Renal cortex interstitium (tissue), 15 donors: ENCODE measurements at places on chromosomes 5 and 9. TPM values are rescaled to one million over a fixed set of nuclear protein-coding genes. Genes with fewer than 3 reads are reported as not detected.

The PPP3R2 gene
- polyA plus RNA-seq, result 0.06 TPM

- DNase-seq, result peak; percentile 67
These were observed 21.2 kb upstream of the IL17B start for GRCh38 chr5:149400304-149400703.

The IRGM gene
- 1.0 TPM for polyA plus RNA-seq

The PCDHB3 gene
- polyA plus RNA-seq, result 3.3 TPM

DNA sequence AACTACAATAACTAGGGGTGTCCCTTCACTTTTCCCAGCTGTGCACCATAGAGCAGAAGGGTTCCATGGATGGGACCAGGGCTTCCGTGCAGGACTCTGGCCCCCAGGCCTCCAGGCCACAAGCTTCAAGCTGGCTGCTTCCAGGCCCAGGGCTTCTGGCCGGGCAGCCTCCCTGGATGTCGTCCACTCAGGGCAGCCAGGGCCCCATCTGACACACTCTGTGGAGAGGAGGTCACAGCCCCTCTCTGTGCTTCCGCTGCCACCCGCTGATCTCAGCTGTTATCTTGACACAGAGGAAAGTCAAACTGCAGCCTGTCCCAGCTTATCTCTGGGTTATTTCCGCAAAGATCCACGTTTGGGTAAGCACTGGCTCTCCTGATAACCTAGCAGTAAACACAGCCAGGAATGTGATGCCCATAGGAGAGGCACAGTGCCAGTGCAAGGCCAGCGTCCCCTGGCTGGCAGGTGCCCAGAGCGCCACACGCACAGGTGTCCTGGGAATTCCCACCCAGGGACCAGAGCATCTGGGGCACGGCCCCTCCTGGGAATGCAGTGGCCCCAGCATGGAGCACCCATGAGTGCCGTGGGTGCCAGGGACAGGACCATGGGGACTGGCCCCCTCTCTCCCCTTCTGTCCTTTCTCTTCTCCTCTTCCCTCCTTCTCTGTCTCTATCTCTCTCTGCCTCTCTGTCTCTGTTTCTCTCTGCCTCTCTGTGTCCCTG lies 15.6 kb upstream of the SLC6A19 start:
- DNase-seq, result no peak

- DNase-seq, result no peak
These were observed 8.9 kb downstream of the IPO11 start for GRCh38 chr5:62421414-62421813.

DNA sequence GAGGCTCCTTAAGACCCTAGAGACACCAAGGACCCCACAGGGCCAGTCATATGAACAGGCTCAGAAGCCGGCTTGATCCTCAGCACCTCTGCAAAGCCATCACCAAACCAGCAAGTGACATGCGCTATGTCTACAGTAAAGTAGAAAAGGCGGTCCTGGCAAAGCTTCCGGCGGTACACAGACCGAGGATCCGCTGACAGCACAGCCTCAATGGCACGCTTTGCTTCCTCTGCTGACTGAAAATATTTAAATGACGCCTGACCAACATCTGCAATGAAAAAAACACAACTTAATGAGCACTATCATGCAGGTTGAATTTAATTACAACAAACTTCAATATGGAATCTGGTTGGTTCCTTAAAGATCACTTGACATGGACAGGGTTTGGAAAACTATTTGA lies 17.6 kb downstream of the TRMO start:
- DNase-seq, result no peak

DNA sequence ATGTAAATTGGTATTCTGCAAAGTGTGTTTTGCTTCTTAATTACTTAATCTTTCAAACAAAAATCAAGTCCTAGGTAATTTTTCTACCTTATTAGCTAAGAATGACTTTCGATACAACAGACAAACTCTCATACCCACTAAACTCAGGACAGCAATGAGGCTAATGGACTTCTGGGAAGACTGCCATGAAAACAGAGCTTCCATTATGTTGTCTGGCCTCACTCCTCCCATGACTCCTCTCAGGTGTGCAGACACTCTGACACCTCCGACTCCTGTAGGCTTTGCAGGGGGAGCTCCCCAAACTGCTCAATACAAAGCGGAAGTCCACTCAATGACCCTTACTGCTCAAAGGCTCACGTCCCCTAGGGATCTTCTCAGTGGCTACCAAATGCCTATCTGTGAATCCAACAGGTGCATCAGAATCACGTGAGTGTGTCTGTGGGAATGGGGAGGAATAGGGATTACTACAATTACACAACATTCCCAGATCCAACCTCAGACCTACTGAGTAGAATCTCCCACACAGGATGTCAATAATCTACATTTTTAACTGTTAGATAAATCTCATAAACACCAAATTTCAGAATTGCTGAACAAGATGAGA lies 289.9 kb downstream of the RAB3C start:
- DNase-seq, result no peak

- DNase-seq, result no peak
These were observed 161.4 kb downstream of the GIN1 start for GRCh38 chr5:102958481-102959011.

GRCh38 chr5:137001026-137001569 lies 498.0 kb downstream of the SPOCK1 start:
- DNase-seq, result no peak

The LCN10 gene
- 2.5 TPM for polyA plus RNA-seq

The MAST4 gene
- 15.2 TPM for polyA plus RNA-seq

The MZB1 gene
- polyA plus RNA-seq, result 0.83 TPM

The COL15A1 gene
- 30.3 TPM for polyA plus RNA-seq

- no peak for DNase-seq
These were observed 116.1 kb downstream of the ALDH1A1 start for GRCh38 chr9:72836790-72837189.

DNA sequence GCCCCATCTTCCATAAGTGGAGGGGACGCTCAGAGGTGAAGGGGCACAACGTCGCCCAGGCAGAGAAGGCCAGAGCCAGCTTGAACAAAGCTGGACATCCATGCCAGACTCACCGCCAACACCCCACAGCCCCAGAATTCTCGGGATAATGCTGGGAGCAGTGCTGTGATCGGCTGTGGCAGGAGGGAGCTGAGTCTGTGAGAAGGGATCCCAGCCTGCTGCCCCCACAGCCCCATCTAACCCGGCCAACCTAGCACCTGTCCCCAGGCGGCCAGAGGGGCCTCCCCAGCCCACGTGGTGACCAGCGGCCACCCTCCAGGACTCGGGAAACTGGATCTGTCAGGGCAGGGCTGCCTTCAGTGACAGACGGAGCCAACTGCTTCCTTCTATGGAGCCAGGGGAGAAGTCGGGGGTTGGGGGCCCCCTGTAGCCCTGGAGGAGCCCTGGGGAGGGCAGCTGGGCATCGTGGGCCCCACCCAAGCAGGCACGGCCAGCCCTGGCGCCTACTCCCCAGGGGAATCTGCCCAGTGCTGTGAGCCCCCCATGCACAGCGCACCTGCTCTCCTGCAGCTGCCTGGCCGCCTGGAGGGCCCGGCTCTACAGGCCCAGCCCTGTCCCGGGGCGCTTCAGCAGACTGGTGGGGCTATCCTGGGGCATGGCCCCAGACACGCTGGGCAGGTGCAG lies 6.0 kb downstream of the BRD3 start:
- no peak for DNase-seq

GRCh38 chr5:52915176-52915875 lies 73.8 kb upstream of the ITGA2 start:
- peak; percentile 59 for DNase-seq

DNA sequence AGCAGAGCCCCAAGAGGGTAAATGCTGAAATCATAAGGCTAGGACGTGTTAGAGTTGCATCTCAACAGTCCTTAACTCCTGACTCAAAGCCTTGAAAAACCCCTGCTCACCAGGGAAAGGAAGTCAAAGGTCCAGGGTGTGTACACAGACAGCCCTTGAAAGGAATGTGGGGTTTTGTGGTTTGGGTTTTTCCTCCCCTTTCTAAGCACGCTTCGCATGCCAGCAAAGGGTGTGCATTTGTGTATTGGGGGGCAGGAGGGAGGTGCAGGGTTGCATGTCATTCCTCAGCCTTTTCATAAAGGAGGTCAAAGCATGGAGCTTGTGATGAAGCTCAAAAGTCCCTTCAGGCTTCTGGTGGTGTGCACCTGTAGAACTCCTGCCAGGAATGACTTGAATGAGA lies 17.3 kb upstream of the XPA start:
- DNase-seq, result no peak

The MOB3B gene
- 25.6 TPM for polyA plus RNA-seq

DNA sequence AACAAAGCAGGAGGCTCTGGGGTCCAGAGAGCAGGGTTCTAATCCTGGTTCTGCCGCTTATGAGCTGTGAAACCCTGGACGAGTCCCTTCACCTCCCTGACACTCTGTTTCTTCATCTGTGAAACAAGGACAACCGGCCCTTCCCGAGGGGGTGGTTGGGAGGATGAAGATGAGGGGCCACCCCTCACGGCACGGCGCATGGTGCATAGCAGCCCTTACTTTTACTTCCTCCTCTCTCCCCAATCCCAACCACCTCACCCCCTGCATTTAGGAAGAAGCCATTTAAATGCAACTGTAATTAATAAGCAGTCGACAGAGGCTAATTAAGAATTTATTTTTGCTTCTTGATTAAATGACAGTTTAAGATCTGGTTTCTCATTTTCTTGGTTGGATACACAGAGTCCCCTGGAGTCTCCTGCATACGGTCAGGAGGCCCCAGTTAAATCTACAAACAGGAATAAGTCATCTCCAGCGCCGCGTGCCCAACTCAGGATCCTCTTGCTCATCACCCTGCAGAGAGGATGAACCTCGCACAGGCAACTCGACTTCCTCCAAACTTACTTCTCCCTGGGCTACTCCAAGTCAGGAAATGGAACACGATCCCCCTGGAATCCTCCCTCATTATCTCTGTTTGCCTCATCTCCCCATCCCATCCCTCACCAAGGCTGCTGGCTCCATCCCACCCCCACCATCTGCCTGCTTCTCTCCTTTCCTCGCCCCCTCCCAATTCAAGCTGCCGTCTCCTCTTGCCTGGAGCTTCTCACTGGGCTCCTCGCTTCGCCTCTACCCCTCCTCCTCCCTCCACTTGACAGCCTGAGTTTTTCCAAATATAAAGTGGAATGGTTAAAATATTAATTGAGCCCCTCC lies 95.9 kb downstream of the HRH2 start:
- DNase-seq, result no peak
